HT1080 (cell line): ENCODE measurements at places on chromosomes 11 and 22. TPM values are rescaled to one million over a fixed set of nuclear protein-coding genes. Genes with fewer than 3 reads are reported as not detected.

DNA sequence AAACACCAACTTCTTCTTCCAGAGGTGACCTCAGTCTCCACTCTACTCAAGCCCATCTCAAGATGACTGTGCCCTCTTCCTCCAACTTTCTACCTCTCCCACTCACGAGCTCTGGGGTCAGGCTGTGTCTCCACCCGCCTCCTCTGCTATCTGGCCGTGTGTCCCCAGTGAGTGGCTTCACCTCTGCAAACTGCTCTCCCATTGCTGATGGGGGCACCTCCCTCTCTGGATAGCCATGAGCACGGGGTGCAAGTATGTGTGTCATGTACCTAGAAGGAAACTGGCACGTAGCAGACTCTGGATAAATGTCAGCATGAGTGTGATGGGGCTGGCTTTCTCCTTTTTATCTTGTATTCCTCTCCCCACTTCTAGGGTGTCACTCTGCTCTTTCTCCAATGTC, 18.3 kb upstream of the RAC2 start:
- no peak for DNase-seq

DNA sequence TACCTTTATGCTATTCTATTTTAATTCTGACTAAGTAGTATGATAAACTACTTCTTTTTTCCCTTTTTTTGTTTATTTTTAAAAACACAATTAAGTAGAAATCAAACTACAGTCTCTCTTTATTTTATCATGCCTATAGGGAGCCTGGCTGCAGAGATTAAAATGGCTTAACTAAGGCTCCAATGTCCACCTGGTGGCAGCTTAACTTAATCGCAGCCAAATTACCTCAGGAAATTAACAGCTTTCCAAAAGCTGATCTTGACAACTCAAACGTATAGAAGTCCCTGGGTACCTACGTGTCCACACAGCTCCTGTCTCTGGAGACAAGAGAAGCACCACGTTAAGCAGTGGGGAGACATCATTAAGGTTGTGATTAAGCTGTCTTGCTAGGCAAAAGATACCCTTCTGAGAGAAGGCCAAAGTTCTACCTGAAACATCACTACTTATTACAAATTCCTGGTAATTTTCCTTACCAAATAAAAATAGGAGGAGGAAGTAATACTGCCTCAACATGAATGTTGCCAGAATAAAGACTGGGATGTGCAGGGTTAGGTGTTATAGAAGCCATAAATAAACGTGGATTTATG, 63.2 kb upstream of the SNX19 start:
- DNase-seq: no peak

DNA sequence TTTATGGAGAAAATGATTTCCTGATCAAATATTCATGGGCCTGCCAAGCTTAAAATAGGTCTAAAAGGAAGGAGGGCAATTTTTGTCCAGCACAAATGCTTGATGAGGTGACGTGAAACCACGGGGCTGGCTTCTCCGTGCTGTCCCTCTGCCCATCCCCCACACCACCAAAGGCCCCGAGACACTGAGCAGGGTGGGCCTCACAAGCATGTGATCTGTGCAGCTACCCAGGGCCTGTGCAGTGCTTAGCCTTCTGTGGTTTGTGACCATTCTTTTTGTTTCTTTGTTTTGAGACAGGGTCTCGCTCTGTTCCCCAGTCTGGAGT, 94.8 kb upstream of the RTL6 start:
- DNase-seq: no peak

The CDC42EP2 gene
- total RNA-seq: 35.3 and 42.7 TPM in 2 replicates

The PLAAT2 gene
- not detected in 2 replicates for total RNA-seq

- DNase-seq: peak; percentile 73
These were observed 39.0 kb downstream of the BMAL1 start for GRCh38 chr11:13316528-13316961.

The SUSD2 gene
- 0.10 and 0.17 TPM in 2 replicates for total RNA-seq

The OR51G2 gene
- not detected in 2 replicates for total RNA-seq
